ENCODE measurements at places on chromosomes 16 and 17. TPM values are rescaled to one million over a fixed set of nuclear protein-coding genes. Genes with fewer than 3 reads are reported as not detected.

The EFNB3 gene
- 1.0 TPM for total RNA-seq

The KRTAP4-9 gene
- total RNA-seq, result not detected

The HBZ gene
- not detected for total RNA-seq

The TMIGD1 gene
- not detected for total RNA-seq

The GNG13 gene
- not detected for total RNA-seq

The RAPGEFL1 gene
- 0.51 TPM for total RNA-seq

Data from Daoy (cell line).